Progenitor cell of endocrine pancreas (in vitro differentiated cells): ENCODE measurements at places on chromosomes 6 and 20.

GRCh38 chr6:68679399-68679798, 44.3 kb downstream of the ADGRB3 start:
- no peak for DNase-seq
- H3K36me3 ChIP-seq: no peaks in the 10 kb centered on the region
- H3K4me1 ChIP-seq: peaks cover 4% of the 10 kb centered on the region
- H3K4me3 ChIP-seq: no peak overlapping the region

DNA sequence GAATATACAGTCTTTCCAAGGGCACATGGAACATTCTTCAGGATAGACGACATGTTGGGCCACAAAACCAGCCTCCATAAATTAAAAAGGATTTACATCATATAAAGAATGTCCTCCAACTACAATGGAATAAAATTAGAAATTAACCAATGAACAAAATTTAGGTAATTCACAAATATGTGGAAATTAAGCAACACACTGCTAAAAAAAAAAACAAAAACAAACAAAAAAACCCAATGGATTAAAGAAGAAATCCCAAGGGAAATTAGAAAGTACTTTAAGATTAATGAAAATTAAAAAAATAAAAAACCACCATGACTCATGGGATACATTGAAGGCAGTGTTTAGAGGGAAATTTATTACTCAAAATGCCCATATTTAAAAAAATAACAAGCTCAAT, 21.4 kb upstream of the NT5E start:
- no peak overlapping the region for H3K27ac ChIP-seq
- H3K27me3 ChIP-seq: no peaks in the 10 kb centered on the region
- DNase-seq: no peak
- H3K36me3 ChIP-seq: peaks cover 3% of the 10 kb centered on the region
- no peaks in the 10 kb centered on the region for H3K4me1 ChIP-seq

DNA sequence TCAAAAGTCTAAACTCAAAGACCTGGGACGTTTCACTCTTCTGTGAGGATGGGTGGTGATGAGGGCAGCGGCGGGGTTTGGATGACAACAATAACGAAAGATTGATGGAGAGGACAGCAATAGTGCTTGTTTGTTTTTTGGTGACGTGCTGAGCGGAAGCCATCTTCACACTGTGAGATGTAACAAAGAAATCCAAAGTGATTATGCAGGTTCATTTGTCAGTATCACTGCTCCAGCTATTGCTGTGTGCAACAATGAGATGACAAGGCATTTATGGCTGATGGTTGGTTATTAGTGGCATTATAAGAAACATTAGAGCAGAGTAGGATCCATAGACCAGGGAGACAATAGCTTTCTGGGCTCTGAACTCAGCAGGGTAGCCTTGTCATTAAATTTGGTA, 306.7 kb downstream of the RNF144B start:
- peaks cover 3% of the 10 kb centered on the region for H3K4me1 ChIP-seq
- no peak overlapping the region for H3K4me3 ChIP-seq
- DNase-seq: no peak
- no peaks in the 10 kb centered on the region for H3K36me3 ChIP-seq
- H3K27me3 ChIP-seq: no peaks in the 10 kb centered on the region

GRCh38 chr20:35598899-35599775, 16.5 kb upstream of the SPAG4 start:
- H3K27ac ChIP-seq: no peak overlapping the region
- H3K27me3 ChIP-seq: peaks cover 82% of the 10 kb centered on the region
- H3K4me1 ChIP-seq: peaks cover 1% of the 10 kb centered on the region

GRCh38 chr6:4883298-4883697, 107.1 kb downstream of the CDYL start:
- DNase-seq: no peak
- no peak overlapping the region for H3K4me3 ChIP-seq
- peaks cover 11% of the 10 kb centered on the region for H3K4me1 ChIP-seq
- H3K36me3 ChIP-seq: no peaks in the 10 kb centered on the region
- no peaks in the 10 kb centered on the region for H3K27me3 ChIP-seq

- H3K36me3 ChIP-seq: peaks cover 8% of the 10 kb centered on the region
- DNase-seq: no peak
- peaks cover 26% of the 10 kb centered on the region for H3K4me1 ChIP-seq
- no peak overlapping the region for H3K4me3 ChIP-seq
- H3K27me3 ChIP-seq: no peaks in the 10 kb centered on the region
These were observed 167.2 kb upstream of the THEMIS start for GRCh38 chr6:128068119-128068479.

GRCh38 chr6:143583542-143584327, 72.2 kb upstream of the FUCA2 start:
- H3K27ac ChIP-seq: no peak overlapping the region
- DNase-seq: no peak
- H3K36me3 ChIP-seq: peaks cover 5% of the 10 kb centered on the region
- no peaks in the 10 kb centered on the region for H3K27me3 ChIP-seq

GRCh38 chr6:92329208-92329847, 1090.0 kb downstream of the EPHA7 start:
- no peak overlapping the region for H3K4me3 ChIP-seq
- peaks cover 3% of the 10 kb centered on the region for H3K4me1 ChIP-seq
- H3K27ac ChIP-seq: no peak overlapping the region
- no peaks in the 10 kb centered on the region for H3K27me3 ChIP-seq
- H3K36me3 ChIP-seq: no peaks in the 10 kb centered on the region

DNA sequence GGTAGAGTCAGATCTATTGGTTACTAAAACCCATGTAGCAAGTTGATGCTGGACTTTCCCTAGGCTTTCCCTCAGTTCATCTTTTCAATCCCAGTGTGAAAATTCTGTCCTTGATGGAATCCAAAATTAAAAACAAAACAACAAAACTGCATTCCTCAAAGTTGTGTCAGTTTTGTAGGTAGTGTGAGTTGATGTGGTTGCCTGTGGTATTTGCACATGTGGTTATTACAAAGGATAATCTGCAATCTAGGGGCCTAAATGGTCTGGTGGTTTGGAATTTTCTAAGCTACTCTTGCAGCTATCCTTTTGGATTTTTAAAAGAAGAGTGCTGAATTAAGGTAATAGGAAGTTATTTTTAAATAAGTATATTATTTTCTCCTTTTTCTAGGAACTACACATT, 132.2 kb upstream of the SCGN start:
- peaks cover 50% of the 10 kb centered on the region for H3K36me3 ChIP-seq
- H3K27ac ChIP-seq: no peak overlapping the region
- no peak overlapping the region for H3K4me3 ChIP-seq
- DNase-seq: no peak
- peaks cover 3% of the 10 kb centered on the region for H3K4me1 ChIP-seq

DNA sequence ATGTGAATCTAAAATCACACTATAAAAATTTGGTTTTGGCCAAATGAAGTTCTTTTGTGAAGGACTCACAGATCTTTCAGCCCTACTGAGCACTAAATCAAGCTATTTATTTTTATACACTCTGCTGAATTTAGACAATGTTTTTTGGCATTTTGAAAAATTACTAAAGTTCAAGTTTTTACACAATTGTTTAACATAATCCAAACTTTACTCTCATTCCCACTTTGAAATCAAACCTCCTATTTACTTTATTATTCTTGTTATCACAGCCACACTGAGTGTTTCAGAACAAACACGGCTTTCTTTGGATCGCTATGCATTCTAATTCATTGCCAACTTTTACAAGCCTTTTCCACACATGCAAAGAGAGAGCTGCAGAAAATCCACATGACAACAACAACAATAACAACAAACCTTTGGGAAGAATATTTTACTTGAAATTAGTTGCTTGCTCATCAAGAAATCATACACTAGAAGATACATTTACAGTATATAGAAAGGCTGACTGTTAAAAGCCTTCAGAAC, 49.1 kb upstream of the TMEM30A start:
- no peak overlapping the region for H3K4me3 ChIP-seq
- no peaks in the 10 kb centered on the region for H3K36me3 ChIP-seq
- no peak for DNase-seq
- peaks cover 13% of the 10 kb centered on the region for H3K4me1 ChIP-seq
- H3K27me3 ChIP-seq: no peaks in the 10 kb centered on the region

DNA sequence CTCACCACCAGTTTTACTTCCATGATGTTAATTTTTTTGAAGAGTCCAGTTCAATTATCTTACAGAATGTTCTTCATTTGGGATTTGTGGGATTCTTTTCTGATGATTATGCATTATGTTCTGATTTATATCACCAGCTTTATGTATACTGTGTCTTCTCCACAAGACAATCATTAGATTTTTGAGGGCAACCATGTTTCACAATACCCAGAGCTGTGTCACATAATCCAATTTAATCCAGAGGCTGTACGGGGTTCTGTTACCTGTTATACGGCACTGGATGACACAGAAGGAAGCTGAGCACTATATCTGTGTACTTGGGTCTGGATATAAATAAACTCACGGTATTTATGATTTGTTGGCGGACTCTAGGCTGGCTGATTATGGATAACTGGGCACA, 41.6 kb upstream of the RPN2 start:
- peaks cover 3% of the 10 kb centered on the region for H3K27me3 ChIP-seq
- H3K4me3 ChIP-seq: no peak overlapping the region
- no peak for DNase-seq
- H3K4me1 ChIP-seq: no peaks in the 10 kb centered on the region
- no peaks in the 10 kb centered on the region for H3K36me3 ChIP-seq
